ENCODE measurements at places on chromosomes 5 and 9.

DNA sequence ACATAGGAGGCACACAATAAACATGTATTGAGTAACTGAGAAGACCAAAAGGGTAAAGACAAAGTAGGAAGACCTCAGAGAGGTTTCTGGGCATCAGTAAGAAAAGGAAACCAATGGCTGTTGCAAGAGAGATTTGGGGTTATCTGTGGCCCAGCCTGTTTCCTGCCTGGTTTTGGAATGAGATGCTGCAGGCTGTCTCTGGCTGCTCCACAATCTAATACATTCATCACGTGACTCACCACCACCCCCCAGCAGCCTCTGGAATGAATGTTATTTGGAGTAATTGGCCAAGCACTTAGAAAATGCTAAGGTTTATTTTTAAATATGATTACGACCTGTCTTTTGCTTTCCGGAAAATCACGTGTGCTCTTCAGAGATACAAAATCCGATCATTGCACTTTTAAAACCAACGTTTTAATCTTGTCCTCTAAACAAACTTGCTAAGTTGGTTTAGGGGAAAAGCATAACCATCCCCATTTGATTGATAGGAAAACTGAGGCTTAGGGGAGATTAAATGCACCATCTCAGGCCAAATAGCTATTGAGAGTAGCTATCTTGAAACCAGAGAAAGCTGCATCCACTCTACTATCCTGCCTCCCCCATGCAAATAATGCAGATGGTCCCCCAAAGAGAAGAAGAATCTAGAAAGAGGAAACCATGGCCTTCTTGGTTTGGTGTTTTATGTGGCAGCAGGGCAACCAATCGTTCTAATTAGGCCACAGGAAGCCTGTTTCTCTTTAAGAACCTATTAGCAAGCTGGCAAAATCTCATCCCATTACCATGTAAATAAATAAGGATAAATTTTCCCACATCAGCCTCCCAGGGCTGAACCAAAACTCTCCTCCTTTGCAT is 151.8 kb upstream of the ADRA1B start:
- no peak for DNase-seq

DNA sequence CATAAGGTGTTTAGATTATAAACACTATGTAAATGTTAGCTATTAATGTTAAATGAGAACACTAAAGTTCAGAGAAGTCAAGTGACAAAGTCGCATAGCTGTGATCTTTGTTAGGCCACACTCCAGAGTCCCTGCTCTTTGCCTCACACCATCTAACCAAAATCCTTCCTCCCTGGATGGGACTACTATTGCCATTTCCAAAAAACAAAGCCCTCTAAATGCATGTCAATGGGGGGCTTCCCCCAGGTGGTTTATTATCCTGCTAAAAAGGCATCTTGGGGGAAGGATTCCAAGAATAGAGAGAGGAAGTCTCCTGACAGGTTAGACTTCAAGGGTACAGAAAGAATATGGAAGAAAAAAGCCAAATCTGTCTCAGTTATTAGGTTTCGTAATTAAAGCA is 10.4 kb downstream of the NR6A1 start:
- DNase-seq: no peak

- DNase-seq: no peak
These were observed 15.3 kb downstream of the BICD2 start for GRCh38 chr9:92749071-92749933.

- DNase-seq: no peak
These were observed 245.9 kb downstream of the FSTL4 start for GRCh38 chr5:133366438-133366837.

GRCh38 chr5:134149571-134150303 is 27.0 kb downstream of the SKP1 start:
- DNase-seq: no peak

- no peak for DNase-seq
These were observed 22.8 kb upstream of the TNFAIP8 start for GRCh38 chr5:119332978-119333401.

DNA sequence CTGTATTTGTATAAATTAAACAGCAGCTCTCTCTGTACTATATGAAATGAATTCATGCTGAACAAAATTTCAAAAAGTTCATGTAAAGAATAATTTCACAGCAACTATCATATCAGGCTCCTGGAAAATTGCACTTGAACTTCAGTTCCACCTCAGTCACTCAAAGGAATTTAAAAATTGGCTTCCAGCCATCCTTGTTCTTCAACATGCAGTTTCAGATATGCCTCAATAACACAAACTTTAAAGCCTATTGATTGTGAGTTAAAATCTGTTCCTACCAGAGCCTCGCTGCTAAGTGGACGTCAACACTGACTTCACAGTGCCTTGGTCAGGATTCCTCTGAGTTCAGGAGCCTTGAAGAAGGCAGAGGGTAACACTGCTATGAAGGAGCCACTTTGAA is 418.7 kb upstream of the WWC1 start:
- no peak for DNase-seq

- DNase-seq: no peak
These were observed 100.2 kb downstream of the MTREX start for GRCh38 chr5:55407984-55408383.

DNA sequence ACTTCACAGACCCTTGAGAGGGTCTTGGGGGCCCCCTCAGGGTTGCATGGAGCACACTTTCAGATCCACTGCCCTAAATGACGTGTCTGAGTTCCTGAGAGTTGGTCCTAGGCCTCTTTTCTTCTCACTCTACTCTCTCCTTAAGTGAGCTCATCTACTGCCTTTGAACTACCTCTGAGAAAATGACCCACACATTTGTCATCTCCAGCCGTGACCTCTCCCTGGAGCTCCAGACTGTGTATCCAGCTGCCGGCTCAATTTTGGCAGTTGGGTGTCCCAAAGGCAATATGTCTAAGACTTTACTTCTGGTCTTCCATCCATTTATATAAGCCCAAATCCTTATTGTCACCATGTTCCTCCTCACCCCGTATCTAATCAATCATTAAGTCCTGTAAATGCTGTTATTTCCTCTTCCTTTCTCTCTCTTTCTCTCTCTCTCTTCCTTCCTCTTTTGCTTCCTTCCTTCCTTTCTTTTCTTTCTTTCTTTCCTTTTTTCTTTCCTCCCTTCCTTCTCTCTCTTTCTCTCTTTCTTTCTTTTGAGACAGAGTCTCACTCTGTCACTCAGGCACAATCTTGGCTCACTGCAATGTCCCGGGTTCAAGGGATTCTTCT is 51.2 kb upstream of the HSPA9 start:
- no peak for DNase-seq

DNA sequence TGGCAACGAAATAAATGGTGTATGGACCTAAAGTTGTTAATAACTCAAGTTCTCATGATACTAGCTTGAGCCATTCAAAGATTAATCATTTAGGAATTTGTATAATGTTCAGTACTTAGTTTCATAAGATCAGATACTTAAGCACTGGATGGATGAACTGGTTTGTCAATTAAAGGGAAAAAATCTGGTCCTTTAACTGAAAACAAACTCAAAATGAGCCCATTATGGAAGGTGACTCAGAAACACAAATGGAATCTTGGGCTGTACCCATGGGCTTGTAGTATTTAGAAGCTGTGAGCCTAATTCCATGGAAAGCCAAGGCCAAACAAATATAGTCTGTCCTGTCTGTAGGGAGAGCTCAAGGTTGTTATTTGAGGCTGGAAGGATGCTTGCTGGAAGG is 27.6 kb upstream of the ADRB2 start:
- DNase-seq: no peak

DNA sequence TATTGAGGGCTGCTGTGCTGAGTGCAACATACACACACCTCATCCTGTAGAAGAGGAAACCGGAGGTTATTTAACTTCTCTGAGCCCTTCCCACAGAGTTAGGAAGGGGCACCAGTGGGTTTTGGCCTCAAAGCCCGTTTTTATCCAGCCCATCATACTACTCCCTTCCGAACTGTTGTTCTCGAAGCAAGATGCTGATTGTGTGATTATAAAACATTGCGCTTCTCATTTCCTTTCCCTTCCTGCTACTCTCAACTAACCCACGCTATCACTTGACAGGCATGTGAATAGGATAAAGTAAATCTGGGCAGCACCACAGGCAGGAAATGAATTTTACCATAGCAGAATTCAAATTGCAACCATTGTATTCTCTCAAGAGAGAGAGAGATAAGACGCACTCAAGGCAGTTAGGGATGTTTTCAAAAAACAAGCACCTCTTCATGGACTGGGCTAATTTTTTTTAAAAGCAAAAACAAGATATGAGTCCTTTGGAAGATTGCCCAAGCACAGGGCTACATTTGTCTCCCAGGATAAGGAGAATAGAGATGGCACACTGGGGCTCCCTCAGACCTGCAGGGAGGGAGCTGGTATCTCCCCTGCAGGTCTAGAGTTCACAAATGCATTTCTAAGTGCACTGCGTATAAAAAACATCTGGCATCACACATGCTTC is 52.6 kb downstream of the GNA14 start:
- DNase-seq: no peak

DNA sequence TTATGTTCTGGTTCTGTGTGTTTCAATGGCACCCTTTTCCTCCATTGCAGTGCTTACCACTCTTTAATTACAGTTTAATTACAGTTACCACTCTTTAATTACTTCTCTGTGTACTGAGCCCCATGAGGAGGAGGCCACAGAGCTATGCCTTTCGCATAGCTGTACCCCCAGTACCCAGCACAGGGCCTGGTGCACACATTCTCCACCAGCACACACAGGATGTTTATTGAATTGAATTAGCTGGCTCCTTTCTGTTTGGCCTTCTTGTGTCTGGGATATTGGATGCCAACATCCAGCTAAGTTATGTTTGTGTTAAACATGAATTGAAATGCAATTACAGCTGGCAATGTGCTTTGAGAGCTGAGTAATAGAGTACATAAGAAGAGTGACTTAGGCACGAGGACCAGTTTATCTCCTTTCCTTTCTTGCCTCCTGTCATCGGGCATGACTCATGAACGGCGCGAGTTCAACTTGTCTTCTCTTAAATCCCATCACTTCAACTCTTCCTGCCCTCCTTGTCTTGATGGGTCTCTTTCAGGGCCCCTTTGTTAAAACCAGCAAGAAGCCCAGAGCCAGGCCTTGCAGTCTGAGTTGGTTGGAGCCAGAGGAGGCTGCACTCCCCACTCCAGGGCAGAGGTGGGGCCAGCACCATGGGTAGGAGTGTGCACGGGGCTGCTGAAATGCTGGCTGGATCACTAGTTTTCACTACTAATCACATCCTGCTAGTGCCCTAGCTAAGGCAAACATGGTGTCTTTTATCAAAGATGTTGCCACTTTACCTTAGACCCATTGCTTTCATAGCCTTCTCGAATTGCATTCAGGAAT is 37.4 kb downstream of the MVB12B start:
- DNase-seq: no peak

DNA sequence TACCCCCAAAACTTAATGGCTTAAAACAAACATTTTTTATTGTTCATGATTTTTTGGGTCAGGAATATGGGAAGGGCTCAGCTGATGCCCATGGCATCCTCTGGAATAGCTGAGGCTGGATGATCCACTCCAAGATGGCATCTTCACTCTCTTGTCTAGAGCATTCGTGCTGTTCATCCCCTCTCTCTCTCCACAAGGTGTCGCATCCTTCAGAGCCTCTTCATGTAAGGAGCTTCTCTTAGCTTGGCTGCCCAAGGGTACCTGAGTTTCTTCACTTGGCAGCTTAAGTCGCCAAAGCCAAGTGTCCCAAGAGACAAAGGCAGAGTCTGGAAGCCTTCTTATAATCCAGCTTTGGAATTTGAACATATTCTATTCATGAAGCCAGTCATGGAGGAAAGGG is 294.7 kb downstream of the CHSY3 start:
- no peak for DNase-seq

GRCh38 chr5:153968761-153969562 is 69.7 kb downstream of the FAM114A2 start:
- DNase-seq: no peak

DNA sequence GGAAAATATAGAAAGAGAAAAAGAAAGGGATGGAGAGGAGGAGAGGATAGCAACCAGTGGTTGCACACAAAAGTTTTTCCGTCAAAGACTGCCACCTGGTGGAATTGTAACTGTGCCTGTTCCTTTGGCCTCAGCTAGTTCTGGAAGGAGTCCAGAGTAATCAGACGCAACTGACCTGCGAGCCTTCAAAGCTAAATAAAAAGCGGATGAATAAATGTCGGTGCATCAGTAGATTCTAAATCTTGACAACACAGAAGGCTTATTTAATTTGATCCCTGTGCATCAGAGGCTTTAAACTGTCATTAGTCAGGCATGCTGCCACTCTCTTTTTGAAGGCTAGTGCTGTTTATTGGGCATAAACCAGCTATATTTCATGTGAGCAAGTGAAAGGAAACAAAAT is 132.9 kb upstream of the ACO1 start:
- DNase-seq: no peak

DNA sequence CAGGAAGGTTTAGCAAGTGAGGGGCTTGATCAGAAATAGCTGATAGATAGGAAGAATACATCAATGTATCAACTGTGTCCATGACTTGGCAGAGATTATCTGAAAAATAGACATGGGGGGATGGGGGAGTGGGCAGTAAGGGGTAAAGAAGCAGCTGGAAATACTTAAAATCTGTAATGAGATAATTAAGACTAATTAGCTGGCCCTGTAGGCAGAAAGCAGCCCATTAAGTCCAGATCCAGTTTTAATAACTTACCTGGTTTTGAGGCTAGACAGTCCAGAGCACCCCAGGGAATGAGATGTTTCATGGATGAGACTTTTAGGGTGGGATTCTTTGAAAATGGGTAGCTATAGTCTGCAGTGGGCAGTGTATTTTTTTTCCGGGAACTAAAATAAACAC is 116.9 kb upstream of the TLX3 start:
- DNase-seq: no peak

DNA sequence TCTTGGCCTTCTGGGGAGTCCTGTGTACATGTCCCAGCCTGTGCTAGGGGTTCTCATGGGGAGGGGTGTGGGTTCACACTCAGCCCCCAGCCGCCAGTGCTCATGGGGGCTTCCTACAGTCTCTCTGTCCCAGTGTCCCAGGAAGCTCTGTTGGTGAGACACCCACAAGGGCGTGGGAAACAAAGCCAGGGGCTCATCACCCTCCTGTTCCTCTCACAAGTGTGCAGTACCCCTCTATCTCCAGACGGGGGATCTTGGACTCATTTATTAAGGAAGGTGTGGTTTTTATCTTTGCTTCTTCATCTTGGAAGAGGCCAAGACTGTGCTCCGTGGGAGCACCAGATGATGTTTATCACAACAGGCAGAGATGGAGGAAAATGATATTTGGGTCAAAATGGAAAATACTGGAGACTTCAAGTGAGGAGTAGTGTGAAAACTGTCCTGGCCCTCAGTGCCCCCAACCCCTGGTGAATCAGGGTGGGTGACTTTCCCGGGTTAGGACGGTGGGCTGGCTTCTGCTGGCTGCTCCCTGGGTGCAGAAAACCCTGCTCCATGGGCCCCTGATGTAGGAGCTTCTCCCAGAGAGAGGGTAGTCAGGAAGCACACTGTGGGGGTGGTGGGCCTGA is 15.2 kb downstream of the TMEM171 start:
- DNase-seq: no peak

DNA sequence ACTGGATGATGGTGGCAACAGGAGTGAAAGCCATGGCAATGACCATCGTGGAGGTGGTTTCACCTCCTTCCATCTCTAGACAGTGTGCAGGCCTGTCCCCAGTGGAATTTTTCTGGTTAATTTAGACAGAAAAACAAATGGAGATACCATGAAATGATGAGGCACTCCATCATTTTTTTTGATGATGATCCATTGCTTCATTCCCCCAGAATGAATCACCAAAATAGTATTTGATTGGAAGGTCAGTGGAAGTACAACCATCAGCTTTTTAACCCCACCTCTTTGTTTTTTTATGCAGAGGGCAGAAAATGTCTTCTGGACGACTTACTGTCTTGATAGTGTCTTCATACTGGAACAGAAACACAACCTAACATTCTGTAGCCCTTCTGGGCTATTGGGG is 42.6 kb upstream of the ADRA1B start:
- no peak for DNase-seq

- no peak for DNase-seq
These were observed 47.5 kb downstream of the COL27A1 start for GRCh38 chr9:114202849-114203248.

Data from stimulated activated CD4-positive, alpha-beta T cell treated with anti-CD3 and anti-CD28 coated beads, Interleukin-15, amount 100 ng/mL, for 1 hour (primary cell).